ENCODE measurements at places on chromosomes 7 and 10.

DNA sequence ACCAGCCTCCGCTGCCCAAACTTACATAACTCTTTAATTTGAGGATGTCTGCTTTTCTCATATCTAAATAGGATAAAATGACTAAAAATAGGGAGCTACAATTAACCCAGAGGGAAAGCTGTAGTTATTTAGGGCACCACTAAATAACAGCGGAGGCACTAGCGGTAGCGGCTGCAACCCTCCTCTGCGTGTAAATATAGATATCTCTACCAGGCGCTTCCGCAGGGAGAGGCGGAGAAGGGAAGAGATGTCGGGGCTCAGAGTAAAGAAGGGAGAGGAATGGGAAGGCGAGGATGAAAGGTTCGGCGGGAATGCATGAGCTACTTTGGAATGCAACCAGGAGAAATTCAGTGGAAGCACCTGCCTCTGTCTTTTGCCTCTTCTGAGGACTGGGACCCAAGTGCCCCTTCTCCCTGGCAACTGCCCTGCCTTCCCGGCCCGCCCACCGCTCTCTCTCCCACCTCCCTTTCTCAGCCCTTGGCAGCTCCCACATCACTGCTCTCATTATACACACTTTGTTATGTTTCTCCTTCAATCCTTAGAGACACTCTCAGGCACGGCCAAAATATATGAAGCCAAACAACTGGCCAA lies 698.3 kb downstream of the PARD3 start:
- DNase-seq = no peak

GRCh38 chr10:121994429-121994941 lies 5.5 kb downstream of the TACC2 start:
- DNase-seq = no peak

DNA sequence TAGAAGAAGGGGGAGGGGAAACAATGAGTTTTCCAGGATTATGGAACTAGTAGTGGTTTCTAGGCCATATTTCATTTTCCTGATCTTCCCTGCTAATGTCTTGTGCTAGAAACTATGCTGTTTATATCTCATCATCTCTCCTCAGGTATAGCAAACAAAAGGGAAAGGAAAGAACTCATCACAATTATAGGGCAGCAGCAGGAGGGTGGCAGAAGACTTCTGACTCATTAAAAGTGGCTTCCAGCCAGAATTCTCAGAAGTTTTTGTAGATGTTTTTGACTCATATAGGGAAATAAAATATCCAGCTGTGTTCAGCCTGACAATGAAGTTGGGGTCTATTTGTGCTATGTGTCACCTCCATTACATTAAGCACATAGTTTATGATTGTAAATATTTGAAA lies 6.5 kb downstream of the AHR start:
- no peak for DNase-seq

- no peak for DNase-seq
These were observed 31.5 kb upstream of the PRF1 start for GRCh38 chr10:70634011-70634410.

DNA sequence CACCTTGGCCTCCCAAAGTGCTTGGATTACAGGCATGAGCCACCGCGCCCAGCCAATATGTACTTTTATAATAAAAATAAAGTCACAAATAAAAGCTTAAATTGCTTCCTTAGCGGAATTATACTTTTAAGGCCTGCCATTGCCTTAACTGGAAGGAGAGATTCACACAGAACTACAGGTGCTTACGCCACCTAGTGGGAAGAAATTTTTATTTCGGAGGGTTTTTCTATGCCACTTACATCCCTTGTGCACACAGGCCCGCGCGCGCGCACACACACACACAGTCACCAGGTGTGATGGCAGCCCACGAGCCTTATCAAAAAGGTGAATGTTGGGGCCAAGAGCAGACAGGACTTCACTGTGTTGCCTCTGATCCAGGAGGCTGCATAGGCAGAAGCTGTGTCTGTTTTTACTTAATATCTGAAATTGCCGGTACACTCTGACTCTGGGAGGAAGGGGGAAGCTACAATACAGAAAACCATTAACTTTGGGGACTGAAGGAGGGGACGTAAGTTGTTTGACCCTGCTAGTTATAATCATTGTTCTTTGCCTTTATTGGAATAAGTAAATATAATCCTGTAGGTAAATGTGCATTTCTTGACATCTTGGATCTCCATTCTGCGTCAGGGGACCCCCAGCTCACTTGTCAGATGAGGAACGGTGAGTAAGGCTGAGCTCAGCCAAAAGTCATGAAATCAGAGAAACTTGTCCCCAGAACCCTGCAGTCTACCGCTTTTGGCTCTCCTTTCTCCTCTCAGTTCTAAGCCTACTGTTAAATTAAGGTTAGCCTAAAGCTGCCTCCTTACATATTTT lies 87.1 kb downstream of the SLC16A9 start:
- DNase-seq = peak; percentile 56

Measured in activated CD8-positive, alpha-beta memory T cell treated with anti-CD3 and anti-CD28 coated beads, Interleukin-2, amount 50 U/mL, for 48 hours (primary cell).